Stimulated activated CD4-positive, alpha-beta T cell treated with anti-CD3 and anti-CD28 coated beads, Interleukin-4, amount 100 ng/mL, for 4 hours (primary cell): ENCODE measurements at places on chromosomes 16 and 17.

GRCh38 chr17:46176975-46177374 is 16.3 kb downstream of the KANSL1 start:
- no peak for DNase-seq

DNA sequence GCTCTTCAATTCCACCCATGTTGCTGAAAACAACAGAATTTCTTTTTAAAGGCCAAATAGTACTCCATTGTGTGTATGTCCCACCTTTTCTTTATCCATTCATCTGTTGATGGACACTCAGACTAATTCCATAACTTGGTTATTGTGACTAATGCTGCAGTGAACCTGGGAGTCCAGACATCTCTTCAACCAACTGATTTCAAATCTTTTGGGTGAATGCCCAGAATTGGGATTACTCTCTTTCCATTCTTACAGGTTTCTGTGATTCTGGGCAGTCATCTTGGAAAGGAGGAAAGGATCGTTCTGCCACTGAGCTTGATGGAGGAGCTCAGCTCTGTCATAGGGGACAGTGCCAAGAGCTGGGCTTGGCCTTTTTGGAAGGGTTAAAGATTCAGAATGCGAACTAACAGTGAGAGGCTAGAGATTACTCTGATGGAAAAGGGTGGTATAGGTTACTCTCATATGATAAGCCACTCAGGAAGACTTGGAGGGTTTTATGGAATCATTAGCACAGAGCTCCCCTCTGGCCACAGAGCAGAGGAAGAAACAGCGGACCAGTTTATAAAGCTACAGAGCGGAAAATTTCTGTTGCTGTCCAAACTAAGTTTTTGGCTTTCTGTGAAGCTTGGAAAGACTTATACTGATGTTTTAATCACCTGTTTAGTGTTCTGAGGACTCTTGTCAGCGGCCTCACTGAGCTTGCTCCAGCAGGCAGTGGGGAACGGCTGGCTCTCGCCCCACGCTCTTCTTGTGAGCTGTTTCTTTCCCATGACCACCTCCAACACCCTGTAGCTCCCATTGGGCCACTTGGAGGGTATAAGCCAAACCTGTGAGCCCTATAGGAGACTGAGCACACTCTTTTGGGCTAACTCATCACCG is 48.3 kb downstream of the HIC1 start:
- DNase-seq: no peak

DNA sequence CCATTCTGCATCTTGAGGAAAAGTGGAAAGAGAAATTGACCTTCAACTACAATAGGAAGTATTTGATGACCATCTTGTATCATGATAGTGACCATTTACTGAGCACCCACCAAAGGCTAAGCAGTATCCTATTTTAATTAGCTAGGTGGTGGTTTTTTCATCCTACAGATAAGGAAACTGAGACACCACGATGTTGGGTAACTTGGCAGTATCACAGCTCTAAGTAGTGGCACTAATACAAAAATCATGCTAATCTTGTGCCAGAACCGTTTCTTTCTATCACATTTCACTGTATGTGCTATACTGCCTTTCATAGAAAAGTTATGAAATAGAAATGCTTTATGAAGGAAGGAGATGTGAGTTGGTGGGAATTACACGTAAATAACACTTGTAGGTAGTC is 2.3 kb downstream of the EVI2B start:
- no peak for DNase-seq

GRCh38 chr17:21286066-21286770 is 1.7 kb downstream of the MAP2K3 start:
- DNase-seq: no peak

GRCh38 chr16:82584553-82585152 is 42.1 kb upstream of the CDH13 start:
- no peak for DNase-seq

GRCh38 chr17:29848737-29849136 is 81.3 kb downstream of the SSH2 start:
- DNase-seq: no peak
